ENCODE measurements at places on chromosomes 11 and 22.

DNA sequence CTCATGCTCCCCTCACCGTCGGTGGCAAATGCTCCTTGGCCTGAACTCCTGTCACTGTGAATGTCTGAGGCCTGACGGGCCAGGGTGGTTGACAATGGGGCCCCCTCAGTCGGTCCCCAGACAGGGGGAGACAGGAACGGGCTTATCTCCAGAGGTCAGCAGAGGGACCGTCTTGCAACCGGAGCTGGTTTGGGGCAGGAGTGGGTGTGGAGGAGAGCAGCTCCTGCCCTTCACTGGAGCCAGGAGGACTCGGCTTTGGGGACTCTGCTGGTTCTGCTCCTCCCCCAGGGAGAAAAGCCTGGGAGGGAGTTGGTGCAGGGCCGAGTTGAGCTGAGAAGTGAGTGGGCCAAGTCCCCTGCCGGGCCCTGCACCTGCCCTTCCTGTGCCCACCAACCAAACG lies 354.4 kb downstream of the BRD1 start:
- DNase-seq: no peak

- DNase-seq: no peak
Observed at GRCh38 chr22:49066619-49067018, 761.1 kb downstream of the BRD1 start.

- DNase-seq: no peak
Observed at GRCh38 chr11:8573777-8574176, 20.3 kb downstream of the STK33 start.

- no peak for DNase-seq
Observed at GRCh38 chr11:83044958-83045712, 26.6 kb downstream of the RAB30 start.
